Upper lobe of right lung (tissue), 1 donor: ENCODE measurements at places on chromosomes 2 and 18. TPM values are rescaled to one million over a fixed set of nuclear protein-coding genes. Genes with fewer than 3 reads are reported as not detected.

The CHN1 gene
- total RNA-seq, result 30.6 TPM

DNA sequence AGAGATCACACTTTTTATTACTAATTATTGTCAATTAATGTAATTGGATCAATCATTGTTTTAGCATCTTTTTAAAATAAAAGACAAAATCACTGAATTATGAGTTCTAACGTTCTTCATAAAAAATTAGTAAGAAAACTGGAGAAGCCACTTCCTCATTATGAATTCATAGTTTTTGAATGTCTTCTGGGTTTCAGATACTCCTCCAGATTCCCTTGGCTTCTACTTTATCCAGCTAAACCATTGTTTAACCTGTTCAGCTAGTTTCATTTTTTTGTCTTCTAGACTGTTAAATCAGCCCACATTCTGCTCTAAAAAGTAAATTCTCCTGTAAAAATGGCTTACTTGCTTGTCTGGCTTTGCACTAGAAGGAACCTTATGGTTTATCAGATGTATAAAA is 753.4 kb upstream of the ACVR2A start:
- no peak overlapping the region for H3K4me3 ChIP-seq
- no peaks in the 10 kb centered on the region for H3K4me1 ChIP-seq
- DNase-seq, result no peak
- no peaks in the 10 kb centered on the region for H3K27me3 ChIP-seq

The SLC4A5 gene
- 3.2 TPM for total RNA-seq

- H3K27me3 ChIP-seq, result no peaks in the 10 kb centered on the region
- peaks cover 38% of the 10 kb centered on the region for H3K36me3 ChIP-seq
- H3K4me1 ChIP-seq, result peaks cover 18% of the 10 kb centered on the region
- H3K27ac ChIP-seq, result no peak overlapping the region
- H3K4me3 ChIP-seq, result no peak overlapping the region
Observed at GRCh38 chr2:205734436-205735037, 52.2 kb downstream of the NRP2 start.

The UGT1A4 gene
- total RNA-seq, result not detected
